Cortex of kidney (tissue), 1 donor: ENCODE measurements at places on chromosomes 6 and 20.

DNA sequence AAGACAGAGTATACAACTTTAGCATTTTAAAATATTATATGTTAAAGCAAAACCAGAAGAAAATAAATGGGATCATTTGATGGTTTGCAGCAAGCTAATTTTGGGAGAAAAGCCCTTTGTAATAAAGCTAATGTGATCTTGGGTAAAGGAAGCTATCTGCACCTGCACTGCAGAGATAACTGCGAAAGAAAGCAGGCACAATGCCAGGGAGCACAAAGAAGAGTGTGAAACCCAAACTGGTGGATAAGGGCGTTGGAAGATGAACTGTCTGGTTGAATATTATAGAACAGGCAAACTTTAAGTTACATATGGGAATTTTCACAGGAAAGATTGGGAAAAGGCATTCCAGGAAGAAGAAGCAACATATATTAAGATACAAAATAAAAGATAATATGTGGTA is 179.2 kb upstream of the KHDRBS2 start:
- DNase-seq = no peak

DNA sequence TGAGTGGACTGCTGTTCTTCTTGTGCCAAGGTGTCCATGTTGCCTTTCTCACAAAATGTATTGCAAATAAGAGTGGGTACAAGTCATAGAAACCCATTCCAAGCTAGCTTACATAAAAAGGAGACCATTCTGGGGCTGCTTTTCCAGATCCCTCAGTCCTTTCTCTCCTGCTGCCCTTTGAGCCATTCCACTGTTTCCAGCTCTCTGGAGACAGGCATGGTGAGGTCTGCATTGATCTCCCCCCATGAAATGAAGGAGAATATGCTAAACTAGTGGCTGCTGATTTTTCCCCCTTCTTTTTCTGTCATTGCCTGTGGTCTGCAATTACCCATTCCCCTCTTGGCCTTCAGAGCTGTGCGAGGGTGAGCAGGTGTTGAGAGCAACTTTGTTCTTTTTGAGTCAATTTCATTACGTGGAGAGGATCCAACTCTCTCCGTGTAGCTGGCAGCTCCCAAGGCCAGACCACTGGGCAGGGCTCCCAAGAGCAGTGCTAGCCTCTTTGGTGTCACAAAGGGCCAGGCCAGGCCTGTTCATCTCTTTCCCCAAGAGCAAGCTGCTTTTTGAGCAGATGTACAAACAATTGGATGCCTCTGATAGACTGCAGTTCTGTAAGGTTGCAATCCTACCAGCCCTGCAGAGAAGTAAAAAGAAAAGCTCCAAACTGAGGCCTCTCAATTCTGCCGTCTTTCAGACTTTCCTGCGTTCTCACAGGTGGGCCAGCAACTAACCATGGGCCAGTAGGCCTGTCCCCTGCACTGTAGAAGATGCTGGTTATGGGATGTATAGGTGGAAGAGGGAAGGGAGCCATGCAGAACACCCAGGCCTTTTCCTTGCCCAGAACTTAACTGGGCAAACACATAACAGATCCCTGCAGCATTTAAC is 96.1 kb upstream of the ARMC2 start:
- no peak for DNase-seq

- no peak for DNase-seq
Measured at GRCh38 chr6:56933650-56934049, 21.3 kb upstream of the BEND6 start.

GRCh38 chr6:10000551-10000950 is 414.3 kb downstream of the TFAP2A start:
- no peak for DNase-seq

- DNase-seq = no peak
Measured at GRCh38 chr6:11722805-11723631, 55.6 kb downstream of the ADTRP start.

- DNase-seq = no peak
Measured at GRCh38 chr20:15902493-15902892, 670.8 kb downstream of the KIF16B start.

- DNase-seq = no peak
Measured at GRCh38 chr20:17137692-17138091, 89.1 kb upstream of the PCSK2 start.

DNA sequence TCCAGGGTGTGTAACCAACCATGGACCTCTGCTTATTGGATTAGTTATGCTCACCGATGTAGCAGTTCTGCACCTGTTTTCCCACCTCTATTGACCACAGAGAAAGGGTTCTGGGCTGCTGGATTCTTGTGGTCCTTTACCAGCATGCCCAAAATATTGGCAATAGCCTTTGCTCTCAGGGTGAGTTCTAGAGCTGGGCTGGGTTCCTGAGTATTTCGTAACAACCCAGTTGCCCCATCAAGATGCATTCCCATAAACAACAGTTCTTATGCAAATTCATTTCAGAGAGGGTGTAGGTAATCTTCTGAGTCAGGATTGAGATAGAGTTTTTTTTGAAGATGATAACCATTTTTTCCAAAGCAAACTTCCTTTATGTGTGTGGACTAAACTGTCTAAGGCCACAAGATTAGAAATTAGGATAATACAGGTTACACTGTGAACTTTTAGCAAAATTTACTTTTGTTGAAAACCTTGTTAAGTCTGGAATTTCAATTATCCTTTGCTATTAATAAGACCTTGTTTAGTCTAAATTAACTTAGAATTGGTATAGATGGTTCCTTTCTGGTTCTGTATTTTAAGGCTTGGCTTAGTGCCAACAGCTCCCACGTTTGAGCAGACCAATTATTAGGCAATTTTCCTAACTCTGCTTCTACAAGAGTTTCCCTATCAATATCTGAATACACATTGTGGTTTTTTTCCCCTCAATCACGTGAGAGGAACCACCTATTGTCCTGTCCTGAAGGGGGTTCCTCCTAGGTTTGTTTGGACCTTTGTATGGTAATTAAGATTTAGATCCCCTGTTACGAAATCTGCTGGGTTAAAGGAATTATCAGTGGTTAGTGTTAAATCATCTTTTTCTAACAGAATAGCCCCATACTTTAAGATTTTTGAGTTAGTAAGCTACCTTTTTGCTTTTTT is 46.1 kb downstream of the TBX18 start:
- DNase-seq = no peak

GRCh38 chr6:168368066-168368820 is 48.7 kb upstream of the DACT2 start:
- no peak for DNase-seq

DNA sequence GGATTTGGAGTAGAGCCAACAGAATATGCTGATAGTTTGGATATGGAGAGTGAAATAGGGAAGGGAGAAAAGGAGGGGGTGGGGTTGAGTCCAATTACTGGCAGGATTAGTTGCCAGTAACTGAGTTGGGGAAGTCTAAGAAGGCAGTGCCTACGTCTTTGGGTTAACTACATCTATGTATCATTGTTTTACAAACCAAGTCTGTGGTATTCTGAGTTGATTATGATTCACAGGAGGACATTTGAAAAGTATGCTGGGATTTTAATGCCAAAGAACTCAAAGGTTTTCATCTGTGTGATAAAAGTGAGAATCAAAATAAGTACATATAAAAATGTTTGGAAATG is 14.7 kb downstream of the DSE start:
- no peak for DNase-seq

DNA sequence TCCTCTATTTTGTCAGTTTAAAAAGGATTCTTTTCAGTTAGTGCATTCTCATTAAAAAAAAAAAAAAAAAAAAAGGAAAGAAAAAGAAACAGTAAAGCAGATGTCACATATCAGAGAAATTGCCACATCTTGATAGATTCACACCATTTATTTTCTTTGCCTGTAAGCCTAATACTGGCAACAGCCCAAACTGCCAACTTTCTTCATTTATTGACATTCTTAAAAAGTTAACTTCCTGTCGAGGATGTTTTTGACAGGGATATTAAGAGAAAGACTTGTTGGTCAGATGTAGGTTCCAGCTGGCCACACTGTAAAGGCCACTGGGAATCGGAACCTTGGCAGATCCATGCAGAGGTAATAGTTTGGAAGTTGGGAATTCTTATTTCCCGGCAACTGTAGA is 332.6 kb downstream of the NRN1 start:
- DNase-seq = no peak

GRCh38 chr6:154093231-154094044 is 54.4 kb downstream of the OPRM1 start:
- DNase-seq = no peak

DNA sequence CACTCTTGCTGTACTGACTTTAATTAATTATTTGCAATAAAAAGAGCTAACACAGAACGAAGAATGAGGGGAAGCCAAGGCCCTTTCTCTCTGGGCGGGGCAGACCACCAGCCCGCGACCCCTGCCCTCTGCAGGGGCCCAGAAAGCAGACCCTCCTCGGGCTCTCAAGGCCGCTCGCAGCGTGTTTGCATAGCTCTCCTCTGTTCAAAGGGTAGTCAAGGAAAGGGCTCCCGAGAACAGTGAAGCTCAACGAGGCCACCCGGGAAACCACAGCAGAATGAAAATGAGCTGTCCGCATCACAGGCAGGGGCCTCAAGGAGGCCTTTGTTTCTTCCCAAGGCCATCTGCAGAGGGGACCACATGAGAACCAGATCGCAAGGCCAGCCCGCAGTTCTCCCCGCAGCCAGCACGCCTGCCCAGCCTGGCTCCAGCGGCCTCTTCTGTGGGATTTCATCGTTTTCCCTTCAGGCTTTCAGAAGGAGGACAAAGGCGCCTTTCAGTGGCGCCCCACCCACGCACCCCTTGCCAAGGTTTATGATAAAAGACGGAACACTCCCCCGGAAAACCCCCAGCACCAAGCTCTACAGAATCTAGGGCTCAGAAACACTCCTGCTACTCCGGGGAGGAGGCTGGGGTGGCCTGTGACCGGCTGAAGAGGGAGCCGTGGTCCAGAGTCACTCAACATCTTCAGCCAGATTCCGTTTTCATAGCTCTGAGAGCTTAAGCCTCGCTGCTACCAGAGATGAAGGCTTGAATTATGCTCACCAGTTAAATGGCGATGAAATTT is 25.3 kb downstream of the ACSS1 start:
- no peak for DNase-seq

DNA sequence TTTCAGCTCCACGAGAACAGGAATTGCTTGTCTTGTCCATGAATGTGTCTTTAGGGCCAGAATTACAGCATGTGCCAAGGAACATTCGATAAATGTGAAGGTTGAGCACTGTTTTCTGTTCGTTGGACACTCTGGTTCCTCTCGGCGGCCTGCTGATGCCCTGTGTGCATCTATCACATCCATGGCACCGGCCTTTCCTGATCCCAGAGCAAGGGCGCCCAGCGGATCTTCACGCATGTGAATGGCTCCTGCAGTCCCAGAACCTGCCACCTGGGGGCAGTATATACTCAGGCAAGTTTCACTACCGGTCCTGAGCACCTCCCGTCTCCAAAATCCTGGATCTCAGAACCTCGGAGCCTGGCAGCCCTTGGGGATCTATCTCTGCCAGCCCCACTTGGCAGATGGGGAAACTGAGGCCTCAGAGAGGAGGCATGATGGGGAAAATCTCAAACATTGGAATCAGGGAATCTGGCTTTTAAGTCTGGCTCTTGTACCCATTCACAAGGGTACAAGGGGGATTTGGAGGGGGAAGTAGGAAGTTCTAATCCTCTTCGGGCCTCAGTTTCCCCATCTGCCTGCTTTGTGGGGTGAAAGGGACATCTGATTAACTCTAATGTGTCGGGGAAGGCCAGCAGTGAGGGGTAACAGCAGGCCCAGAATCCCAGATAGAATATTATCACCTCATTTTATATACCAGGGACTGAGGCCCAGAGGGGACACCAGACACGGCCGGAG is 4.3 kb upstream of the CEBPB start:
- no peak for DNase-seq

DNA sequence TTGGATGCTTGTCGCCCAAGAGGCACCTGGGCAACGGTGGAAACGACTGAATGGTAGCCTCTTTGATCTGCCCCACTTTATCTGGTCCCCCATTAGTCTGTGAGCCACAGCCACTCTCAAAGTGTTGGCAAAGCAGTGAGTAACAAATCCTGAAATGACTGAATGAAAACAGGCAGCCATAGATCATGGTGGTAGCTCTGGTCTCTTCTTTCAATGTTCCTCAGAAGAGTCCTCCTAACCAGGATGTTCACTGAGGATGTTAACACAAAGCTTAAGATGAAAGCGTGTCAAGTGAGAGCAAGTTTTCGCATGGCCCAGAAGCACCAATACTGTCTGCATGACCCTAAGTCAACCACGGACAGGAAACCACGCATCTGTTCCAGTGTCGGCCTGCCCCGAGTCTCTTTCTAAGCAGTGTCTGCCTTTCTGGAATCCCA is 107.3 kb downstream of the IRF4 start:
- DNase-seq = no peak

DNA sequence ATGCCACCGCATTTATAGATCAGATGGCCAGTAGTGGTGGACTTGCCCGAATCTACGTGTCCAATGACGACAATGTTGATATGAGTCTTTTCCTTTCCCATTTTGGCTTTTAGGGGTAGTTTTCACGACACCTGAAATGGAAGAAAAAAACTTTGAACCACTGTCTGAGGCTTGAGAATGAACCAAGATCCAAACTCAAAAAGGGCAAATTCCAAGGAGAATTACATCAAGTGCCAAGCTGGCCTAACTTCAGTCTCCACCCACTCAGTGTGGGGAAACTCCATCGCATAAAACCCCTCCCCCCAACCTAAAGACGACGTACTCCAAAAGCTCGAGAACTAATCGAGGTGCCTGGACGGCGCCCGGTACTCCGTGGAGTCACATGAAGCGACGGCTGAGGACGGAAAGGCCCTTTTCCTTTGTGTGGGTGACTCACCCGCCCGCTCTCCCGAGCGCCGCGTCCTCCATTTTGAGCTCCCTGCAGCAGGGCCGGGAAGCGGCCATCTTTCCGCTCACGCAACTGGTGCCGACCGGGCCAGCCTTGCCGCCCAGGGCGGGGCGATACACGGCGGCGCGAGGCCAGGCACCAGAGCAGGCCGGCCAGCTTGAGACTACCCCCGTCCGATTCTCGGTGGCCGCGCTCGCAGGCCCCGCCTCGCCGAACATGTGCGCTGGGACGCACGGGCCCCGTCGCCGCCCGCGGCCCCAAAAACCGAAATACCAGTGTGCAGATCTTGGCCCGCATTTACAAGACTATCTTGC is 725 bp downstream of the EEF1A1 start:
- DNase-seq = peak; percentile 10

GRCh38 chr20:38084425-38084951 is 50.9 kb downstream of the RPRD1B start:
- no peak for DNase-seq

DNA sequence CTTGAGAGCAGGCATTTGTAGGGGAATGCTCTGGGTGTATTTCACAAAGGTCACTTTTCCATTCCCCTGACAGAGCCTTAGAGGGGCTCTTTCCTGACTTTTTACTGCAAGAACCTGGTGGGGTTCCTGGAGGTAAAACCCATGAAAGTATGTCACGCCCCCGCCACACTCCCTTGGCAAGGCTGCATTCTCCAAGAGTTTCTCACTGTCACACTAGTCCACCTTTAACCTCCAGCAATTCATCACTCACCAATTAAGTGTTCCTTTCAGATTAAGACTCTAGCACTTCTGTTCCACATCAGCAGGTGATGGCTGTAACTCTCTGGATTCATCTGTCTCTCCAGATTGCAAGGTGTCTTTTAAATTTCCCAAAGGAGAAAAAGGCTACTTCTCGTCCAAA is 32.7 kb upstream of the NKX2-4 start:
- no peak for DNase-seq

- DNase-seq = no peak
Measured at GRCh38 chr6:163733061-163733460, 318.5 kb downstream of the QKI start.
